Astrocyte (in vitro differentiated cells and primary cell): ENCODE measurements at places on chromosomes 2 and 18.

GRCh38 chr2:120177001-120177621, 46.1 kb downstream of the TMEM185B start:
- DNase-seq: no peak

DNA sequence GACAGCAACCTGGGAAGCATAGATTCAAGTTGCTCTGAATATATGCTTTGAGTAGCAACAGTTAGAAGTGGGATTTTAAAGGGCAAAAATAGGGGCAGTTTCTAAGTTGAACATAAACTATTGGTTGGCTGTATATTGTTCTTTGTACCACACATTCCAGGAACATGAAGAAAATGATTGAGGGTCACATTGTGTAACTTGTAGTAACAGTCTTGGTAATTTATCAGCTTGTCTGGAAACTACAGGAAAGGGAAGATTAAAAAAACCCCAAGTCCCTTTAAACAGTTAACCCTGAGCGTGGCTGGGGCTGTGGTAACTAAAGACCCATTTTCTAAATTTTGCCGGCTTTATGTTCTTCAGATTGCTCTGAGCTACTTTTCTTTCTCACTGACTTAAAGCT, 7.4 kb downstream of the PLEKHB2 start:
- no peak for DNase-seq

DNA sequence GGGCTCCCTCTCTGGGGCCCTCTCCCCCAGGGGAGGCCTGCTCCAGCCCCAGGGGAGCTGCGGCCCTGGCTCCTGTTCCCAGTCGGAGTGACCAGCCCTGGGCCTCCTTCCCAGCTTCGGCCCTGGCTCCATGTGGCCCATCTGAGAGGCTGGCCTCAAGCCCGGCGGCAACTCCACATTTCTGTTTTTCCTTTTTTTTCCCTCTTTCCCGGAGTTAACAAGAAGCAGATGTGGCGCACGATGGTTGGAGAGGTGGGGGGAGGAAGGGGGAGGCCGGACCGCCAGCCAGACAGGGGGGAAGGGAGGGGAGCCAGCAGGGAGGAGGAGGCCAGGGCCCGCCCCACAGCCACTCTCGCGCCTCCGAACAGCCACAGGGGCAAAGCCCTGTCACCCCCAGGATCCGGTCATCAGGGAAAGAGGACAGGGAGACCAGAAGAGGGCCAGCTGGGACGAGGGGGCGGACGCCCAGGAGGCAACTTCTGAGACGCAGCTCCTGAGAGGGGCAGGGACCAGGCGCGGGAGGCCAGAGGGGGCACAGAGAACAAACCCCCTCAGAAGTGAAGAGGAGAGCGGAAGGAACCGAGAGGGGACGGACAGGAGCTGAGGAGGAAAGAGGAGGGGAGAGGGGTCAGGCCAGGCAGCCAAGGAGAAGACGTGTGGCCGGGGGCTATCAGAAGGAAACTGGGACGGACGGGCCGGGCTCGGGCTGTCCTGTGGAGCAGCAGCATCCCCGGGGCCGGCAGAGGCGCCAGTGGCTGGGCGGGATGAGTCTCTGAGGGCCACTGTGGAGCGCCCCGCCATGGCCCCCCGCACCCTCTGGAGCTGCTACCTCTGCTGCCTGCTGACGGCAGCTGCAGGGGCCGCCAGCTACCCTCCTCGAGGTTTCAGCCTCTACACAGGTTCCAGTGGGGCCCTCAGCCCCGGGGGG, at the start of gene EMILIN1:
Gene EMILIN1 (plus strand): TSS at position 349 of the 928 bp plus-strand sequence. CDS start 451 bp downstream, at position 800.
- DNase-seq: peak; percentile 90

GRCh38 chr18:70429847-70430500, 141.1 kb downstream of the SOCS6 start:
- no peak for DNase-seq

- no peak for DNase-seq
Observed at GRCh38 chr2:195338856-195339255, 318.2 kb upstream of the SLC39A10 start.
